ENCODE measurements at places on chromosomes 7 and 10. TPM values are rescaled to one million over a fixed set of nuclear protein-coding genes. Genes with fewer than 3 reads are reported as not detected.

- DNase-seq, result no peak
- H3K27me3 ChIP-seq, result no peaks in the 10 kb centered on the region
- H3K4me1 ChIP-seq, result no peaks in the 10 kb centered on the region
- H3K36me3 ChIP-seq, result no peaks in the 10 kb centered on the region
- no peak overlapping the region for H3K4me3 ChIP-seq
- H3K27ac ChIP-seq, result no peak overlapping the region
These were observed 37.0 kb upstream of the RHOBTB1 start for GRCh38 chr10:60980997-60981396.

DNA sequence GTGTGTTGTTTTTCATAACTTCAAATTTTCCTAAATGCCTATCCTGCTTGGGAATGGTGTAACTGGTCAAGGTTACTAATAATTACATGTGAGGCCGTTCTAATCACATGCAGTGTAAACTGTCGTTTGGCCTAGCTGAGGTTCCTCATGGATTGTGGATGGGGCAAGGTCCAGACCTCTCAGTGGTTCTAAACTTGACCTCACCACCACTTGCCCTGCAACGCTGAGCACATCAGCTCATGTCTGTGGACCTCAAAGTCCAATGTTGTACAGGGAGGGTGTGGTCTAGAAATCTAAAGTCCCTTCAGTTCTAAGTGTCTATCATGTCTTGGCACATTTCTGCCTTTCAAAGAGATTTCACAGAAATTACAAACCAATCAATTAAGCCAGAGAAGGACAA is 15.6 kb downstream of the RBP3 start:
- DNase-seq, result no peak
- no peaks in the 10 kb centered on the region for H3K4me1 ChIP-seq
- no peaks in the 10 kb centered on the region for H3K36me3 ChIP-seq
- no peak overlapping the region for H3K27ac ChIP-seq

- H3K36me3 ChIP-seq, result no peaks in the 10 kb centered on the region
- peak; percentile 73 for DNase-seq
- H3K4me1 ChIP-seq, result no peaks in the 10 kb centered on the region
These were observed 44.2 kb downstream of the PDLIM1 start for GRCh38 chr10:95246582-95247051.

DNA sequence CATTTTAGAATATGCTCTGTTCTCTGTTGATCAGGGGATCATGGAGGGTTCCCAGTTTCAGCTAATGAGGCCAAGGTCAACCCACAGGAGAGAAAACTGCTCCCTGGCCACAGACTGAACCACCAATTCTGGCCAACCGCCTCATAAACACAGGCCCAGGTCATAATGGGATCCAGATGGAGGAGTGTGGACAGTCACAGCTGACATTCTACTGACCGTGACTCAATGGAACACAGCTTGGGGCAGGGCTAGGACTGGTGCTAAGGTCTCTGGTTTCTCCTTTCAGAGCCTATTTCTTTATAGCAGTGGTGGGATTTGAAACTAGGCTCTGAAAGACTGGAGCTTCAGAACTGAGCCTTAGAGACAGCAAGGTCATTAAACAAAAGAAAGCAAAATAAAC is 68.3 kb downstream of the HIPK2 start:
- DNase-seq, result no peak
- H3K4me1 ChIP-seq, result peaks cover 8% of the 10 kb centered on the region
- no peaks in the 10 kb centered on the region for H3K27me3 ChIP-seq
- peaks cover 2% of the 10 kb centered on the region for H3K36me3 ChIP-seq

- no peak overlapping the region for H3K4me3 ChIP-seq
- H3K36me3 ChIP-seq, result no peaks in the 10 kb centered on the region
- no peak for DNase-seq
- no peaks in the 10 kb centered on the region for H3K4me1 ChIP-seq
These were observed 156.1 kb downstream of the KIF20B start for GRCh38 chr10:89857431-89858042.

SYT15 gene
- total RNA-seq, result 1.6 TPM

ADRA2A gene
- 12.3 TPM for total RNA-seq

FAM13C gene
- total RNA-seq, result 56.7 TPM

LIPJ gene
- 0.17 TPM for total RNA-seq

GPR15LG gene
- total RNA-seq, result 3.1 TPM
